ENCODE measurements at places on chromosomes 6 and 20. TPM values are rescaled to one million over a fixed set of nuclear protein-coding genes. Genes with fewer than 3 reads are reported as not detected.

GRCh38 chr20:38272961-38273360 is 12.4 kb upstream of the KIAA1755 start:
- DNase-seq = no peak

GRCh38 chr6:47524136-47524845 is 46.7 kb downstream of the CD2AP start:
- no peak for DNase-seq

DNA sequence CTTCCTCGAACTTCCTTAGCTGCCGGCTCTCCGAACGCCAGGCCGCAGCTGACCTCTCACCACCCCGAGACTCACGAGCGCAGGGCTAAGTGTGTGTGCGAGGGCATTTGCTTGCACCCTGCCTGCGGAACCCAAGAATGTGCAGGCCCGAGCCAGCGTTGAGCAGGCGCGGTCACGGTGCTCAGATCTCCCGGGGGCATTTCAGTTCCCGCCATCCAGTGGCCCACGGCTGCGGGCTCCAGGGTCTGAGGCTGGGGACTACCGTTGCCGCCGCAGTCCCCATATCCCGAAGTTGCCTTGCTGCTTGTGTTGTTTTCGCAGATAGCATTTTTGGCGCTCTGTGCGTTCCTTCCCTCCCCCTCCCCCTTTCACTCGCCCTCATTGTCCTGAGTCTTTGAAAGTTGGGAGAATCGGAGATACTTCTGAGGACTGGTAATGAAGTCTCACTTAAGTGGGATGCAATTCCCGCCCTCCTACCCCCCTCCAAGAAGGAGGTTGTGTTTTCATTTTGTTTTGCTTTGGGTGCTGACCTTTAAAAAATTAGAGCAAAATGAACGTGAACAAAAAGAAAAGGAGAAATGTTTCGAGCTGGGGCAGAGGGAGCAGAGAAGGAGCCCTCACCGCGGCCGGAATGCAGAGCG is 1.7 kb downstream of the NR2E1 start:
- no peak for DNase-seq

DNA sequence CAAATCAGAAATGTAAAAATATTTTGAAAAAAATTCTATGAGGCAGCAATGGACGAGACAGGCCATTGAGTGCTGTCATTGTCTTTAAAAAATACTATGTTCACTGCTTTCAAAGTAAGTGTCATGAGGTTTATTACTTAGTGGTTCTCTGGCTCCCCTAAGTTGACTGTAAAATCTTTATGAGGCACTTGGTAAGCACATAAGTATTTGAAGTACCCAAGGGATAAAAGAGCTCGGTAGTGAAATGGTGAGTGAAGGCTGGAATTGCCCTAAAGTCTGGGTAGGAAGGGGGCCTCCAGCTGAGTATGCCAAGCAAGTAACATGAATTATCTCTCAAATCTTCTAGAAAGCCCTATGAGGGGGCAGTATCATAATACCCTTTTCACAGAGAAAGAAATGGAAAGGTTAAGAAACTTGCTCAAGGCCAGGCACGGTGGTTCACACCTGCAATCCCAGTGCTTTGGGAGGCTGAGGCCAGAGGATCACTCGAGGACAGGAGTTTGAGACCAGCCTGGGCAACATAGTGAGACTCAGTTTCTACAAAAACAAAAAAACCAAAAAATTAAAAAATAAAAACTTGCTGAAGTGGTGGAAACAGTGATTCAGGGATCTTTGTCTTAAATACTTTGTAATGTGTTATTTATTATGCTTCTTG is 5.5 kb upstream of the CTCFL start:
- DNase-seq = no peak

DNA sequence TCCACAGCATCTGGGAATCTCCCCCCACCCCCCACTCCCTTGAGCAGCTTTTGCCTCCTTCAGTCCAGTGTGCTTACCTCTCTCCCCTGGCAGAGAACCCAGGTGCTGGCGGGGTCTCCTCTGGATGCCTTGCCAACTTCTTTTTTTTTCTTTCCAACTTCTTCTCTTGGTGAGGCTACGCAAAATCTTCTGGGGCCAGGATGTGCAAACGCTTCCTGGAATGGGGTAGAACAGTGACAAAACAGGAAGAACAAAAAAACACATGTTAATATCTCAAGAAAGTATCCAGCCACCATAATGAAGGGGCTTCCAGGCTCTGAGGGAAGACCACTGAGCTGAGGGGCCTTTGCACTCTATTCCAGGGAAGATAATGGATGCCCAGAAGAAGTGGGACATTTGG is 53.9 kb upstream of the DDR1 start:
- DNase-seq = no peak

SMPD2 gene
- 27.6 TPM for total RNA-seq

GRCh38 chr20:63215101-63216040 is 560 bp downstream of the YTHDF1 start:
- DNase-seq = no peak

DNA sequence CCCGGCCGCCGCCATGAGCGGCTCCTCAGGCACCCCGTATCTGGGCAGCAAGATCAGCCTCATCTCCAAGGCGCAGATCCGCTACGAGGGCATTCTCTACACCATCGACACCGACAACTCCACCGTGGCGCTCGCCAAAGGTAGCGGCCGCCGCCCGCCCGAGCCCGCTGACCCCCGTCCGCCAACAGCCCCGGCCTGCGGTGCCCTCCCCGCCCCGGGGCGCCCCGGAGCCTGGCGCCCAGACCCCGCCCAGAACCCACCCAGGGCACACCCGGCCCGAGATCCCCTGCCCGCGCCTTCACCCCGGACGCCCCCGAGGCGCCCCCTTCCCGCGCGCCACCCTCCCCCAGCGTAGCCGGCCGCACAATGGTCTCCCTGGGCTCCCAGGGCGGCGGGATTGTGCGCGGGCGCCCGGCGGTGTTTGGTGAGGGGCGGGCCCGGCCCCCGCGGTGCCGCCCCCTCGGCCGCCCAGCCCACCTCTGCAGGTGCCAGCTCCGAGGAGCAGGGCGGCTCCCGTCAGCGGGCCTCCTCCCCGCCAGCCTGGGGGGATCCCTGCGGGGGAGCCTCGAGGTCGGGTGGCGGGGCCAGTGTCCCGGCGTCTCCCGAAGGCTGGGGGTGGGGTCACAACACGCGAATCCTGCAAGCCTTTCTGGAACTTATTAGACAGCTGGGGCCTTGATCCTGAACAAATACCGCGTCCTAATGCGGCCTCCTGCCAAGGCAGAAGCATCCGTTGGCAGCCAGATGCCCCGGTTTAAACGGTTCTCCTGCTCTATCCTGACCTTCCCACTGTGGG is 577 bp downstream of the LSM14B start:
- no peak for DNase-seq

- no peak for DNase-seq
Measured at GRCh38 chr6:134235937-134236751, 81.8 kb downstream of the SGK1 start.

DNA sequence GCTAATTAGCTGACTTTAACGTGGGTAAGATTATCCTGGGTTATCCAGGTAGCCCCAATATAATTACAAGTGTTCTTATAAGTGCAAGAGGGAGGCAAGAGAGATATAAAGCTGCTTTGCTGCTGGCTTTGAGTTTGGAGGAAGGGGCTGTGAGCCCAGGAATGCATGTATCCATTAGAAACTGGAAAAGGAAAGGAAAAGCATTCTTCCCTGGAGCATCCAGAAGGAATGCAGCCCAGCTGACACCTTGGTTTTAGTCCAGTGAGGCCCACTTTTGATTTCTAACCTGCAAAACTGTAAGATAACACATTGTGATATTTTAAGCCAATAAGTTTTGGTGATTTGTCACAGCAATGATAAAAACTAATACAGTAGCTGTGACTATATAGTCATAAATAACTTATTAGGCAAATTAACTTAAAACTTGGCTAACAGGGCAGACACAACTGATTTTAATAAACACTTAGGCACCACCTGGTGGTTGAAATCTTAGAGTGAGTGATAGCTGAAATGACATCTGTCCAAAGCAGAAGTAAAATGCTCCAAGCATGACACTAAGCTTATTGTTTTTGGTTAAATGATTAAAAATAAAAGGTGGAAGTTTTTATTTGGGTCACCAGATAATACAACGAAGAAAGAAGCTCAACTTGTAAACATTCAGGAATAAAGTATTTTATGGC is 35.6 kb downstream of the ADGRF4 start:
- no peak for DNase-seq

DNA sequence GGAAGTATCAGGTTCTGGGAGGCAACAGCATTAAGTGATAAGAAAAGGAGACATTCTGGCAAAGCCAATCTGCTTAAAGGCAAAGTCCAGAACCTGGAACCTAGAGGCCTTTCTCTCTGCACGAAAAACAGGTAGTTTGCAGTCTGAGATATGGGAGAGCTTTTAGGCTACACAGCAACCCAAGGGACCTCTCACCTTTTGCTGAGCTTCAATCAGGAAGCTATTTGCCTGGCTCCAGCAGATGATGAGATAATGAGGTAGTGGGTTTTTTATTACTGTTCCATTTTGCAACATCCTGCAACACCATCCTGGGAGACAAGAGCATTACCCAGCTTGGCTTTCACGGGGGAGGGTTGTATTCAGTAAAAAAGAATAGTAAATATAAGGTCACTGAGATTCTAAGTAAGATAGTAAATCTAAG is 143.1 kb downstream of the ADGRG6 start:
- no peak for DNase-seq

CHRNA4 gene
- not detected for total RNA-seq

FAM83B gene
- total RNA-seq = 131 TPM

- no peak for DNase-seq
Measured at GRCh38 chr6:24060982-24061754, 64.8 kb upstream of the NRSN1 start.

GRCh38 chr20:46312945-46313861 is 4.9 kb upstream of the CDH22 start:
- DNase-seq = no peak

- no peak for DNase-seq
Measured at GRCh38 chr6:126040394-126040793, 54.1 kb downstream of the TRMT11 start.

DNA sequence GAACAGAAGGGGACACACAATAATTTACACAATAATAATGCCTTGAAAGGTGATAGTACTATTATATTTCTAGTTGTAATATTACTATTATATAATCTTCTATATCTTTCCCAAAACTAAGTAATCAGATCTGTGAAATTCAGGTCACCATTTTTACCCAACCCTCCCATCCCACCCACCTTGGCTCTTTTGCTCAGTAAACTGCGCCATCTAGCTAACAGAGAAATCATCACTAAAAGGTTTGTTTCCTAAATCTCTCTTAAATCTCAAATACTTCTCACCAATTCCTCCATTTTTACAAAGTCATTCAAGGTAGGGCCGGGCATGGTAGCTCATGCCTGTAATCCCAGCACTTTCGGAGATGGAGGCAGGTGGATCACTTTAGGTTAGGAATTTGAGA is 83.4 kb downstream of the CDK19 start:
- no peak for DNase-seq

DNA sequence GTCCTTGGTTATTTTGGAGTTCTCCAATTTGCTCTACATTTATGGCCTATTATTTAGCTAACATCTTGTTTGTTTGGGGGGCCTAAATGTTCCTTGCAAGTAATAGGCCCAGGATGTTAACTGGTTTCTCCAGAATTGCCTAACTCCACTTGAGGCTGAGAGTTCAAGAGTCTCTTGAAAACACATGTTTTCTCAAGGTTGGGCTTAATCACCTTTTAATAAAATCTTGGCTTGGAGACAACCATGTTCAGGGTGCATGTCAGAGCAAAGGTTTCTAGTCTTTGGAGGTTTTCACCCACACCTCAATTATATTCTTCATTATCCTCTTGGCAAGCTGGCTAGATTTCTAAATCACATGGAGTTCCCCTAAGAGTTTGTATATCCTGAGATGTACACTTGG is 54.2 kb downstream of the KLHL31 start:
- DNase-seq = no peak

ANKEF1 gene
- total RNA-seq = 5.3 TPM

MED20 gene
- 15.2 TPM for total RNA-seq

UNC5CL gene
- total RNA-seq = 0.94 TPM

DNA sequence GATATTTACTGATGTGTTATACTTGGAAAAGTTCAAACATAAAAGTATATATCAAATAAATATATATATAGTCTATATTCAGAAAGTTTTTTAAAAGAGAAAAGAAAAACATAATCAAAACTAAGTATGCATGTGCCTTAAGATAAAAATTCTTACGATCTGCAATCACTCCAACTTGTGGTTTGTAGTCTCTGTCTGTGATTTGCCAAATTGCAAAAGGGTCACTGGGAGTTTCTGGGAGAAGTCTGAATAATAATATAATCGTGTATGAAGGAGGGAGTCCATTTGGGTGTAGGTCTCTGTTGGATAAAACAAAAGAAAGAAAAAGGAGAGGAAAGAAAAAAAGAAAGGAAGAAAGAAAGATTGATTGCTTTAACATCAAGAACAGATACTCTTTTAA is 92.4 kb downstream of the COL12A1 start:
- DNase-seq = no peak

GRCh38 chr20:62321521-62321948 is 18.7 kb downstream of the ADRM1 start:
- DNase-seq = no peak

Measured in suprapubic skin (tissue), 4 donors.